HFFc6 (cell line): ENCODE measurements at places on chromosomes 2 and 18.

- peak; percentile 36 for DNase-seq
These were observed 222.4 kb upstream of the NCKAP5 start for GRCh38 chr2:133790711-133791110.

DNA sequence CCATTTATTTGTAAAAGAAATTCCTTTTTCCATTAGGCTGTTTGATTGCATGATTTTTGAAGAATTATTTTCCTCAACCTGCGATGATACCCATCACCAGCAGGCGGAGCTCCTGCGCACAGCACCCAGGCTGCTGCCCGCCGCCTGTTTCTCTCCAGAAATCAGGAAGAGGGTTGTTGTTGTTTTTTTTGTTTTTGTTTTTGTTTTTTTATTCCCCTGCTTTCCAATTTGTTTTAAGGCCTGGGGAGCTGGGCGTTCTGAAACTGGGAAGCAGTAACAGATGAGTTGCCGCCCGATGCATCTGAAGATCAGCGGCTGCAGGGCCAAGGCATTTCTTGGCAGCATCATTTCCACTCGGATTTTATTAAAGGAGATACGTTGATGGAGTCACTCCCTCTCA is 132.1 kb downstream of the MBP start:
- DNase-seq = peak; percentile 31

- no peak for DNase-seq
These were observed 115.0 kb downstream of the GBX2 start for GRCh38 chr2:236052926-236053821.

- no peak for DNase-seq
These were observed 262.0 kb downstream of the CAMKMT start for GRCh38 chr2:44623622-44624351.

DNA sequence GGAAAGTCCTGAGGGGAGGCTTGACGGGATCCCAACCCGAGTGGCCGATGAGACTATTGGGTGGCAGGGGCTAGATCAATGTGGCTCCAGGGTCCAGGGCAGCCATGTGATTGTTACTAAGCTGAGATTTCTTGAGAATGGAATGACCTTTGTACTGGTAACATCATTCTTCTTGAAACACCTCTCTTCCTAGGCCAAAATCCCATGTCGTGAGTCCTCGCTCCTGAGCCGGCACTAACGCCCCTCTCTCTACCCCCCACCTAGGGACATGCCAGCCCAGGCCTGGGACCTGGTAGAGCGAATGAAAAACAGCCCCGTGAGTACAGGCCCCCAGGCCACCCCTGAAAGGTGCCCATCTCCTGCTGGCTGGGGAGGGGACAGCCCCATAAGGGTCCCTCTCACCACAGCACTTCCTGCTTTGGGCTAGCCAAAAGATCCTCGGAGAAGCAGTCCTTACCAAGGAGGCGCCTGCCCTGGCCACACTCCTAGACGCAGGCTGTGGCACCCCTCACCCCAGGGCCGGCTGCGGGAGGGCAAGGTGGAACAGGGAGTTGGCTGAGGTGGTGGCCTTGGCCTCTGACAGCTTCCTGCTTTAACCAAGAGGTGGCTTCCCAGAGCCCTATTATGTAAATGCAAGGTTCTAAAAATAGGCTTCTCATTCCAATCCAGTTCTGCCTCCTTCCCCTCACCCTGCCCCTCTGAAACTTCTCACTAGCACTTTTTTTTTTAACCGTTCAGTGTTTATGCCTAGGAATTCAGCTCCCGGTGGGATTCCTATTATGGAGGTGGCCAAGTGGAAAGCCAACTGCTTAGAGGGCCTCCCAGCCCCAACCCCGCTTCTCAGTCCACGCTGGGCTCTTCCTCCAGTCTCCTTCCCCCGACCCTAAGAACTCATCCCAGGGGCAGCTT is 126.6 kb upstream of the PPP1CB start:
- peak; percentile 32 for DNase-seq

- DNase-seq = no peak
These were observed 16.5 kb upstream of the SPTBN1 start for GRCh38 chr2:54439582-54439981.

- peak; percentile 1 for DNase-seq
These were observed 68.8 kb downstream of the GALNT13 start for GRCh38 chr2:153940511-153940910.

GRCh38 chr2:554444-554843 is 122.8 kb downstream of the TMEM18 start:
- DNase-seq = no peak

DNA sequence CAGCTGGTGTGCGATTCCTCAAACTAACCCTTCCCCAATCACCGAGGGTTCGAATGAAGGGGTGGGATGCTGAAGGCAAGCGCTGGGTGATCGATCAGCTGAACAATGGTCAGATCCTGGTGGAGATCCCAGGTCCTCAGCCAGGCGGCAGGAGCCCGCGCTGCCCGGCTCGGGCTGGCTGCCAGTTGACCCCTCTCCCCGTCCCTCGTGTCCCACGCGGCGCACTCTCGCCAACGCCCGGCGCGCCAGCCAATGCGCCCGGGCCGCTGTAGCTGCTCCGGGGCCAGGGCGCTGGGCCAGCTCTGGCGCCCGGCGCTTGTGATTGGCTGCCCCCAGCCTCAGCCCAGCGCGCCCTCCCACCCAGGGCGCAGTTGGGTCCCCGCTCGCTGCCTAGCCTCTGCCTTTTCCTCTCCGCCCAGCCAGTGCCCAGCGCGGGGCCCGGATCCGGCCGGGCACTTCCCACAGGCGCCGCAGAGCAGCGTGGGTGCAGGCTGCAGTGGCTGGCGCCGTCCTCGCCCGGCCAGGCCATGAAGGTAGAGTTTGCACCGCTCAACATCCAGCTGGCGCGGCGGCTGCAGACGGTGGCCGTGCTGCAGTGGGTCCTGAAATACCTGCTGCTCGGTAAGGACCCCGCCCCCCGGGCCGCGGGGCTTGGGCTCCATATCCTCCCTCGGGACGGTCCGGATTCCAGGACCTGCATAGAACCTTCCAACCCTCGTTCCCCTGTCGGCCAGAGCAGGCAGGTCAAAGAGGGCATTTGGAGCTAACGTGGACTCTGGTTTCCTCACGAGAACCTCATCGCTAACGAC is at the start of gene MOGAT1:
Gene MOGAT1, plus strand, starts transcription at position 400 of the 809 bp plus-strand sequence. Its CDS starts 128 bp downstream, at position 528.
- no peak for DNase-seq

DNA sequence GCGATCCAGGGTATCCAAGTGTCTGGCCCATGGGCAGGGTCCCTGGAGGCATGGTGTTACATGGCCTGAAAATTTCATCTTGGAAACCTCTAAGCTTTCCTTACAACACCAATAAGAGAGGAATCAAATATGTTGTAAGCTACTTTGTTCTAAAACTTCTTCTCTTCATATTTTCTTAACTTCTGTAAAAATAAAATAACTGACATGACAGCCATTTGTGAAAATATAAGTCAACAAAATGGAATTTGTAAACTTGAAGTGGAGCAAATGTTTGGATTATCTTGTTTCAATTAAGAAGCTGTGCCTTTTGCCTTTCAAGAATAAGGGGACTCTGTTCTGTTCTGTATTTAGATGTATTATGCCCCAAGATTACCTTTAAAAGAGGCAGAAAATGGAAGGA is 319.7 kb downstream of the LPIN1 start:
- DNase-seq = no peak

DNA sequence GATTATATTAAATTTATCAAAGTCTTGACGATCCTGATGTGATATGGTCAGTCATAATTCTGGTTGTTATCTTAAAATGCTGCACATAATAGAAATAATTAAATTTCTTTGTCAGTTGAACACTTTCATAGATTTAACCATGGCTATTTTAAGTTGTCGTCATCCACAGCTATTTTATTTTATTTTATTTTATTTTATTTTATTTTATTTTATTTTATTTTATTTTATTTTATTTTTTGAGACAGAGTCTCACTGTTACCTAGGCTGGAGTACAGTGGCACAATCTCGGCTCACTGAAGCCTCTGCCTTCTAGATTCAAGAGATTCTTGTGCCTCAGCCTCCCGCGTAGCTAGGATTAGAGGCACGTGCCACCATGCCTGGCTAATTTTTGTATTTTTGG is 121.6 kb upstream of the MSH6 start:
- DNase-seq = no peak

- peak; percentile 12 for DNase-seq
These were observed 862.5 kb upstream of the ID2 start for GRCh38 chr2:7819316-7819715.

DNA sequence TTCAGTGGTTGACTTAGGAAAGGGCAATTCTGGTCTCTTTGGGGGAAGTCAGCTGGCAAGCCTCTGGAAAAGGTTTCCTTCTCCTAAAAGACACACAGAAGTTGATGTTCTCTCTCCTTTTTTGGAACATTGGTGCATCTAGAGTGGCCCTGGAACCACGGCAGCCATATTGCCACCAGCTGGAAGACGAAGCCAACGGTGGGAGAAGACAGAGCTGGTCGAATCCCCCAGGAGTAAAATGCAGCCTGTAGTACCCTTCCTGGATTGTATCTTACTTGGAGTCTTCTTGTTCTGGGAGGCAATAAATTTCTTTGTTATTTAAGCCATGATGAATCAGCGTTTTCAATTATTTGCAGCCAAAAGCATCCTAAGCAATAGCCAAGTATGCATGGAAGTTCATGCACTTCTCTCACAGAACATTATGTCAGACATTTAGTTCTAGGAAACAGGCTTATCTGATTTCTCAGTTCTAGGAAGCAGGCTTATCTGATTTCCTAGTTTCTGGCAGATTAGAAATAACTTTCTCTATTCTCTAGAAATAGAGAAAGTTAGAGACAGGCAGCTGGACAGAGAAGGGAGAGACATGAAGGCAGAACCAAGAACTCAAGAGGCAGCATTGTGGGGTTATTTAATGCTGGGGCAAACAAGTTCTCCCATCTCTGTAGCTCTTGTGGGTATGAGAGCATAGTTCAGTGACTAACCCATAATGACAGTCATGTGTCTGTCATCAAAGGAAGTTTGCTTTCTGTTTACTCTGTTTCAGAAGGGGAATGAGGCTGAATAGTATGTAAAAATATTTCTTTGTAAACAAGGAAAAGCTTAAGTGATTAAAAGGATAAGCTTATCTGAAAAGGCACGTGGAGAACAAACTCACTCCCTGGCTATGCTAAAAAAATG is 40.5 kb upstream of the NABP1 start:
- peak; percentile 66 for DNase-seq

DNA sequence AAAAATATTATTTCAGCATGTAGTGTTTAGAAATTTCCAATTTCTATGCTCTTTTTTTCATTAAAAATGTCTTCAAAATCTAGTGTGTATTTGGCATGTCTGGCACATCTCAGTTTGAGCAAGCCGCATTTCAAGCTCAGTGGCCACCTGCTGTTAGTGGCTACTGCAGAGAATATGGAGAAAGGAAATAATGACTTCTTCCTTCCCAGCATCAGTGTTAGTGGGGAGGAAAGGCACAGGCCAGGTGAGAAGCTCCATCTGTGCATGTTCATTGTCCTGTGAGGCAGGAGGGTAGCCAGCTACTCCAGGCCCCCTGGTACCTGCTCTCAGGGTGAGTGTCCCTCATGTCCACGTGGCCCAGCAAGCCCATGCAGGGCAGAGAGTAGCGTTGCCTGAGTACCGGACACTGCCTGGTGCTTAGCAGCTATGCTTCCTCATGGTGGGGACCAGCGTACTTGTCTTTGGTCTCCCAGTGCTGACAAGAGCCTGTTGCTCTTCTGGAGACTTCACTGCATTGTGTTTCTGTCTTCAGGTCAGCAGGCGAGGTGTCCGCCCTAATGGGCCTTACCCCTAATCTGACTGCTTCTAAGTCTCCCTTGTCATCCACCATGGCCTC is 67.4 kb upstream of the CHMP1B start:
- no peak for DNase-seq

- no peak for DNase-seq
These were observed 213.6 kb downstream of the NR4A2 start for GRCh38 chr2:156118753-156119416.
